ENCODE measurements at places on chromosomes 3 and 15. TPM values are rescaled to one million over a fixed set of nuclear protein-coding genes. Genes with fewer than 3 reads are reported as not detected.

CCDC13 gene
- polyA plus RNA-seq, result 0.25 TPM

SPSB4 gene
- 0.03 TPM for polyA plus RNA-seq

FBLN2 gene
- 4.1 TPM for polyA plus RNA-seq

ZCWPW2 gene
- 0.28 TPM for polyA plus RNA-seq

ZXDC gene
- polyA plus RNA-seq, result 5.6 TPM

SEC62 gene
- 48.9 TPM for polyA plus RNA-seq

PRR20G gene
- polyA plus RNA-seq, result 0.20 TPM

CP gene
- not detected for polyA plus RNA-seq

CCNB2 gene
- 72.5 TPM for polyA plus RNA-seq

RTF1 gene
- 21.0 TPM for polyA plus RNA-seq

TGM4 gene
- polyA plus RNA-seq, result 0.83 TPM

FAM3D gene
- polyA plus RNA-seq, result not detected

CSPG4 gene
- 2.7 TPM for polyA plus RNA-seq

DUOX2 gene
- 0.13 TPM for polyA plus RNA-seq

NANOGP8 gene
- polyA plus RNA-seq, result not detected

HPS3 gene
- polyA plus RNA-seq, result 7.6 TPM

DLL4 gene
- not detected for polyA plus RNA-seq

FHIT gene
- 1.8 TPM for polyA plus RNA-seq

RNF123 gene
- 20.8 TPM for polyA plus RNA-seq

MKRN2OS gene
- 4.1 TPM for polyA plus RNA-seq

HESX1 gene
- polyA plus RNA-seq, result 0.17 TPM

CPEB1 gene
- polyA plus RNA-seq, result 0.03 TPM

HCN4 gene
- polyA plus RNA-seq, result not detected
